Stimulated activated CD4-positive, alpha-beta T cell treated with anti-CD3 and anti-CD28 coated beads, Interleukin-1b, Interleukin-23, amount 100 ng/mL, for 1 hour (primary cell): ENCODE measurements at places on chromosomes 13 and 19.

- no peak for DNase-seq
These were observed 287.5 kb downstream of the ATP8A2 start for GRCh38 chr13:25659091-25659795.

GRCh38 chr13:98874029-98874397 lies 103.9 kb downstream of the DOCK9 start:
- DNase-seq = no peak

DNA sequence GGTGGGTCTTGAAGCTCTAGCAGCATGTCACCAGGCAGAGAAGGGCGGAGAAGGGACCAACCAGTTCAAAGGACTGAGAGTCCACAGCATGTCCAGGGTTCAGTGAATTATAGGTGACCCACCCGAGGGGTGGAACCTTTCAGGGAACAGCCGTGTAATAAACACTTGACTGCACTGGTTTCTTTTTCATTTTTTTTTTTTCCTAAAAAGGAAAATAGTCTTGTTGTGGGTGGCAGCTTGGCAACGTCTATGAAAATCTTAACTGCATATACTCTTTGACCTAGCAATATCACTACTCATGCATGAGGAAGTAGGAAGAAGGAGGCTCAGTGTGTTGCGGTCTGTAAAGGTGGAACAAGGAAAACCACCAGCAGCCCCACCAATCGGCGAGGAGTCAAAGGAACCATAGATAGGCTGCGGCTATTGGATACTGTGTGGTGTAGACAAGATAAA lies 13.0 kb upstream of the MYH14 start:
- DNase-seq = no peak

DNA sequence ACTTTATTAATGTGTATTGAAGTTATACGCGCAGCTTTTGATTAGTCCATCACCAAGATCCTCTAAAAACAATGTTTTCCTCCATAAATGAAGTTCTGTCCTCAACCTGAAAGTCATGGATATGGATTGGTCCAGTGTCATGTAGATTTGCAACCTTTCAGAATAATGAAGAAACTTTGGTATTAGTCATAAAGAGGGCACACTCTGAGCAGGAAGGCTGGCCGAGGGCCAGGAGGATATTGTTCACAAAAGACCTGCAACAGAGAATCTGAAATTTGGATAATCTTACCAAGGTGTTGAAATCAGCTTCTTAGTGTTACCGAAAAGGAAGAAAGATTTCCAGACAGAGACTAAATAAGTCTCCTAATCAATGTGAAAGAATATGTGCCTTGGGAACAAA lies 20.7 kb downstream of the CLDN10 start:
- DNase-seq = no peak

GRCh38 chr19:58385313-58385890 lies 1.7 kb upstream of the RPS5 start:
- no peak for DNase-seq

DNA sequence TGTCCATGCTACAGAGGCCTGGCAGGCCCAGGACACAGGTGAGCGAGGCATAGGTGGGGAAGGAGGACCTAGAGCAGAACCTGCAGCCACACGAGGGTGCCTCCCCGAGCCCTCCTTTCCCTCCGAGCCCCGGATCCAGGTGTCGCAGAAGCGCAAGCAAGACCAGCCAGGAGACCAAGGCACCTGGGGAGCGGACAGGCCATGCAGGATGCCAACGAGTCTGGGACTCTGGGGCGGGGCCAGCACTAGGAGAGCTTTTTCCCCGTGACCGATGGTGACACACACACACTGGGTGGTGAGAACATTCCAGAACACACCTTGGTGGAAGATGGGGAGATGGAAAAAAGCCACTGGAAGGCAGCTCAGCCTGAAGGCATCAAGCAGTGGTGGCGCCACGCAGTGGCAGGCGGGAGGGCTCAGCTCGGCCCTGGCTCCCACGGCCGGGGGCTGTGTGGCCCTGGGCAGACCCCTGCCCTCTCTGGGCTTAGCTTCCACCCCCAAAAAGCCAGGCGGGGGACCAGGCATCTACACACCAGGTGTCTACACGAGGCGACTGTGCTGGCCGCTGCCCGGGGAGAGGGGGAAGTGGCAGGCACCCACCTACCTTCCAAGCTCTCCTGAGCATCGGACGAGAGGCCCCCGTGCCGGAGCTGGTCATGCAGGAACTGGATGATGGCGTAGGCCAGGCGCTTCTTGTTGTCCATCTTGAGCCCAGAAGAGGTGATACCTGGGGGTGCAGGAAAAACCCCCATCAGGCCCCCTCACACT lies 14.5 kb downstream of the SGTA start:
- DNase-seq = no peak

GRCh38 chr13:87100431-87100830 lies 570.7 kb upstream of the SLITRK5 start:
- no peak for DNase-seq

DNA sequence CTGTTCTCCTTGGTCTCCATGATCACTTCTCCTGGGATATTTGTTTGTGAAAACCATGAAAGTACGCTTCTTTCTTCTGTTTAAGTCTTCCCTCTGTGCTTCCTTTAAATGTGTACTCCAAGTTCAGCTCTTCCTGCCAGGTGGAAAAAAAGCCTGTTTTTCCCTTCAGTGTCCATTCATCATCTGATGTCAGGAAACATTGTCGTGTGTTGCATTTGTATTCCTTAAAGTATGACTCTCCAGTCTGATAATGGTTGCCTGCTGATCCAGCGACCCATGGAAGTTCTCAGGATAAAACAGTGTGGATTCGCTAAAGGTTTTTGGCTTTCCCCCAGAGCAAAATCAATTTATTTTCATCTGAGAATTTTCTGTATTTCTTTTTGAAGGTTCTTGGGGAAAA lies 22.3 kb downstream of the SACS start:
- no peak for DNase-seq

DNA sequence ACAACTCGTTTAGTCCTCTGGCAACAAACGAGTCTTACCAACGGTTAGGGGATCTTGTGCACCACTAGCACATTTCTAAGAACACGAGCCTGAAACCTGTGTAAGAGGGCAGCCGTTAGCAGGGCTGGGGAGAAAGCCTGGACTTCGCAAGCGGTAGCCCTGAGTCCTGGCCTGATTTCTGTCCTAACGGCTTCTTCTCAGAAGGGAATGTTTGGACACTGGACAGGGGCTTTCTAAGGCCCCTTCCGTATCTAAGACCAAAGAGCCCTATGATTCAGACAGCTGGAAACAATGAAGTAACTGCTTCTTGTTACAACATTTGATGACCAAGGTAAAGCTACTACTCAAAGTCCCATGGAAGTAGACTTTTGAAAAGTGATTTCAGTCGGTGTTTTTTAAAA lies 2.2 kb downstream of the ANKRD10 start:
- DNase-seq = no peak

DNA sequence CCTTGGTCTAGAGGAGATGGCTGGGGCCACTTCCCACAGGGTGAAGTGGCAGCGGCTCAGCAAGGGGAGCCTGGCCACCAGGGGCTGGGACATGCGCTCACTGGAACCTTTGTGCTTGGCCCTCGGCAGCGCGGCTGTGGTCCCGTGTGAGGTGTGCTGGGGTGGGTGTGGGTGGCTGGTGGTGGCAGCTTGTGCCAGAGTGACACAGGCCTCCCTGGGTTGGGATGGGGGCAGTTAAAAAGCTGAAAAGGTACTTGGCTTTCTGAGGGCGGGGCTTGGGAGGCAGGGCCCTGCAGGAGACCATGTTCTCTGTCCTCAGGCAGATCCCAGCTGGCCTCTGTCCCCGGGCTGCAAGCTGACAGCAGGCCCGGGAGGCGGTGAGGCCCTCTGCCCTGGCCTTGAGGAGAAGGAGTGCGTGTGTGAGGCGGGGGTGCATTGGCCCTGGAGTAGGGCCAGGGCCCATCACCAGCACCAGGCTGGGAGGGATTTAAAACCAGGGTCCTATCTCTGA lies 17.3 kb downstream of the MPND start:
- no peak for DNase-seq

DNA sequence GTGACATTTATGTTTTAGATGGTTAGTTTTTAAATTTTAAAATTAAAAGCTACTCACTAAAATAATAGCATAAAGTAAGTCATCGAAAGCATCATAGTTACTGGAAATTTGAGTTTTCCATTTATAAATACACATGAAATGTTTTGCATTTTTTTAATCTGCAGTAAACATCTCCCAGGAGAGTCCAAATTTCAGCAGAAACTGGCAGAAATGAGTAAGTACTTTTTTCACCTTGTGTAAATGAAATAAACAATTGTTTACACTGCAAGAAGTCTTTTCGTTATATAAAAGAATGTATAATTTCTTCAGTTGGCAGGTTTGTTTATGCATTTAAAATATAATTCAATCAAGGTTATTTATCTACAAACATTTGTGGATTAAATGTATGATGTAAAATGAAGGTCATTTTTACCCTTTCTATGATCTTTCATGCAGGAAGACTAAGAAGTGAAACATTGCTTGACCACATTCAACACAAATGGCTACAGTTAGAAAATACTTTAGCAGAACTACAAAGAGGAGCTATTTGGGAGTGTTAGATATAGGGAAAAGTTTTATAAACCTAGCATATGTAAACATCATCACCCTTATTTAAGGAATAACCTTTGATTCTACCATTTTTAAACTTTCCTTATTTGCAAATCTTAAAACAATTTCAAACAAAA lies 55.6 kb downstream of the RCBTB2 start:
- no peak for DNase-seq

DNA sequence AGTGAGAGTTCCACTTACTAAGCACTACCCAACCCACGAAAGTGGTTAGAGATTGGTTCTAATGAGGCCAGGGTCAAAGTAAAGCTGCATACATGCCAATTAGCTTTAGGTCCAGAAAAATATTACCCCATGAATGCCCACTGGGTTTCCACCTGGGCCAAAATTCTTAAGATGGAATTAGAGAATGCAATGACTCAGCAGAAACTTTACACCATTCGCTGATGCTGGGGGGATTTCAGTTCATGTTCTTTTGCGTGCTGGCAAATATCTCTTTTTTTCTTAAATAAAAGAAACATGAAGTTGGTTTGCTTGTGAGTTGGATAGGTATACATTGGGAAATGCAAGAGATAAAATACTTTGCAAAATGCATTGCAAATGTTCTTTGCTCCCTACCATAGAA lies 715.3 kb upstream of the MIR17HG start:
- DNase-seq = no peak

- DNase-seq = no peak
These were observed 2.8 kb upstream of the CEACAM5 start for GRCh38 chr19:41705393-41706174.

GRCh38 chr19:10339380-10339960 lies at the start of gene ICAM3:
Gene ICAM3 (minus strand): TSS chr19:10339624. CDS start chr19:10339614, 10 bp downstream.
- DNase-seq = peak; percentile 22

DNA sequence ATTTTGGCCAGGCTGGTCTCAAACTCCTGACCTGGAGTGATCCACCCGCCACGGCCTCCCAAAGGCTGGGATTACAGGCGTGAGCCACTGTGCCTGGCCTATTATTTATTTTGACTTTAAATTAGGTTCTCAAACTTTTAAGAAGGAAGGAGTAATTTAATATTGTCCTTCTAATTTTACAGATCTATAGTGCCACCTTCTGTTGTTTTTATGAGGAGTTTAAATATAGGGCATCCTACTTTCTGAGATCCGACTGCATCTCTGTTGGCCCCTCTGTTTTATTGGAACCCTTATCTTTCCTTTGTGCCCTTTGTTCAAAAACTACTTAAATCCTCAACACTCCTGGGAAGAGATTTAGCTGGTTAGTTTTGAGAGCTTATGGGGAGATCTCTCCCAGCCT lies 25.4 kb upstream of the ZMYM5 start:
- no peak for DNase-seq

- no peak for DNase-seq
These were observed 36.1 kb upstream of the USPL1 start for GRCh38 chr13:30581582-30581981.

DNA sequence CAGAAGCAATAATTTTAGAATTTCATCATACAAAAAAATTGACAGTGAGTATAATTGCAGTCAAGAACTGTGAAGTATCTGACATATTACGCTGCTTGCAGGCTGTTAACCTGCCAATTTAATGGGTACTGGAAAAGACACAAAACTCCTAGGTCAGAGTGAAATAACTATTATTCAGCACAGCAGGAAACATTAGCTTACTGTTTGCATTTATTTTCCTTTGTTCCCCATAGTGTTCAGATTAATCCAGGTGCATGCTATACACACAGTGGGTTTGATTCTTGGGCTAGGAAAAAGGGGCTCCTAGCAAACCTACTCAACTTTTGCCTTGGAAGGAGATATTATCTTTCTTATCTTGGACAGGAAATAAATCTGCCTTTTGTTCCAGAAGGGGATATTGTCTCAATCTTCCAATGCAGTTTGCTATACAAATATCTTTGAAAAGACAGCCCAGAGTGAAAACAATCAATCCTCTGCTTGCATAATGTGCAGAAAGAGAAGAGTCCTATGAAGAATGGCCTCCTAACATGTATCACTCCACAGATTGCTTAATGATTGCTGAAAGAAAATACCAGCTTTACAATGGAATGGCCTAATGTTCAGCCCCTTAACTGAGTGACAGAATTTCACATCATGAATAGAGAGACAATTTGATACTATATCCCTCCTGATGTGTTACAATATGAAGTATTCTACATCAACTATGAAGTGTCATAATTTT lies 443.4 kb downstream of the TBC1D4 start:
- DNase-seq = no peak

- DNase-seq = no peak
These were observed 20.3 kb upstream of the SLITRK6 start for GRCh38 chr13:85819513-85819912.
